ENCODE measurements at places on chromosomes 2 and 18.

DNA sequence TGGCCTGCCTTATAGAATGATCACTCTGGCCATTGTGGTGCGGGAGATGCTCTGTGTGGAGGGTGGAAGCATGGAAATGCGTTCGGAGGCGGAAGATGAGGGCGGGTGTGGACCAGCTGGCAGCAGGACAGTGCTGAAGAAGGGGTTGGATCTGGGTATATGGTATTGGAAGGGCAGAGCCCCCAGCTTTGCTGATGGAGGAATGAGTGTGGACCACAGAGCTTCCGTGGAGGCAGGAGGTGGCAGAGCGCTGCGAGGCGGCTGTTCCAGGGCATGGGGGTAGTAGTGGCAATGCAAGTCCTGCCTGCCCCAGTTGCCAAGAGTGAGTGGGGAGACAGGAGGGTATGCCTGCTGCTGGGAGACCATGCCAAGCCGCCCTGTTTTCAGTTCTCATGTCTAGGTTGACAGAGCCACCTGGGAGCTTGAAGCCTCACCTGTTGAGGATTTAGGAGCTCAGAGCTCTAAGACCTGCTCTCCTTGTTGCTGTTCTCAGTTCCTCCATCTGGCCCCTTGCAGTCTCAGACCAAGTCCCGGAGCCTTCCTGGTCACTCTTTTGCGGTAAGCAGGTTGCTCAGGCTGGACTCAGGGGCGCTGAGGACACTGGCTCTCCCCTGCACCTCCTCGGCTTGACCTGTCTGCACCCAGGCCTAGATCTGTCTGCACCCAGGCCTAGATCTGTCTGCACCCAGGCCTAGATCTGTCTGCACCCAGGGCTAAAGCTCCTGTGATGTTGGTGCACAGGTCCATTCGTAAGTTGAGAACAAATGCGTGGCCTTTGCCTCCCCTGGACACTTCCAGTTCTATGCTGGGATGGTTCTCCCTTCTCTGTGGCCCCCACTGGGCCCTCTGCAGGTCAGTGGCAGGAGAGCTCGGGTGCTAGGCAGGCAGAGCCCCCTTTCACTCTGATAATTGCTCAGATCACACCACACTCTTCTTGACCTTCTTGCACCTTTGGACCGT is 290.5 kb upstream of the HS6ST1 start:
- no peak for DNase-seq

DNA sequence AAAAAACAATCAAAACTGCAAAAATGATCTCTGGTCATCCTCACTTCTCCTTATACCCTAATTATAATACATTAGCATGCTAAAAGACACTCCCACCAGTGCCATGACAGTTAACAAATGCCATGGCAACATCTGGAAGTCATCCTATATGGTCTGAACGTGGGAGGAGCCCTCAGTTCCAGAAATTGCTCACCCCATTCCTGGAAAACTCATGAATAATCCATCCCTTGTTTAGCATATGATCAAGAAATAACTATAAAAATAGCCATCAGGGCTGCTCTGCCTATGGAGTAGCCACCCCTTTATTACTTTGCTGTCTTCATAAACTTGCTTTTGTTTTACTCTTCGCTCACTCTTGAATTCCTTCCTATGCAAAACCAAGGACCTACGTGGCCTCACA is 5.7 kb upstream of the C2orf80 start:
- DNase-seq = no peak

DNA sequence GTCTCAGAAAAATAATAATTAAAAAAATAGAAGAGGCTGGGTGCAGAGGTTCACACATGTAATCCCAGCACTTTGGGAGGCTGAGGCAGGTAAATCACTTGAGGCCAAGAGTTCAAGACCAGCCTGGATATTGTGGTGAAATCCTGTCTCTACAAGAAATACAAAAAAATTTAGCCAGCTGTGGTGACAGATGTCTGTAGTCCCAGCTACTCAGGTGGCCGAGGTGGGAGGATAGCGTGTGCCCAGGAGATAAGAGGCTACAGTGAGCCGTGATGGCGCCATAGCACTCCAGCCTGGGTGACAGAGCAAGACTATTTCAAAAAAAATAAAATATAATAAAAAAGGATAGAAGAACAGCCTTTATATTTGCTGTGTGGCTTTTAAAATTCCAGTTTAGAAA is 35.9 kb downstream of the SMC6 start:
- DNase-seq = no peak

DNA sequence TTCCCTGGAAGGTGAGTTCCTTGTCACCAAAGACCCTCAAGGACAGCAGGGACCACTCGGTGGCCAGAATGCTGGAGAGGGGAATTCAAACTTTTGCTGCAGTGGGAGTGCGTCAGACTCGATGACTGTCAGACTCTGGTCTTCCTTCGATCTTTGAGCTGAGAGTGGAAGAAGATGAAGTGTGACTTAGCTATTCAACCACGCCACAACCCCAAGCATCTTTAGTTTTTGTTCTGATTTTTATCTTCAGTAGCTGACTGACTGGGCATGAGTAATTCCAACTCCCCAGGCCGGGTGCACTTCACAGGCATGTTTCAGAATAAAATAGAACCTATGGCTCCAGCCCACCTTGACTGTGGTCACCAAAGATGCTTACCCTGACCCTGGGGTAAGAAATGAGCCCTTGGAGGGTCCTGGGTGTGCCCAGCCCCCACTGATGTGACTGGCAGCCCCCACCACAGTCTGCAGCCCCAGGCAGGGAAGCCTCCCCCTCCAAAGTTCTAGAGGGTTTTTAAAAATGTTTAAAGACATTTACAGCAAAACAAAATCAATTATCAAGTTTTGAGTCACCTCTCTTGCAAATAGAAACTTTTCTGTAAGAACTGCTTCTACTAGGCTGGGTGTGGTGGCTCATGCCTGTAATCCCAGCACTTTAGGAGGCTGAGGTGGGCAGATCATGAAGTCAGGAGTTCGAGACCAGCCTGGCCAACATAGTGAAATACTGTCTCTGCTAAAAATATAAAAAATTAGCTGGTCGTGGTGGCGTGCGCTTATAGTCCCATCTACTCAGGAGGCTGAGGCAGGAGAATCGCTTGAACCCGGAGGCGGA is 24.9 kb upstream of the YWHAQ start:
- no peak for DNase-seq
